CMK (cell line): ENCODE measurements at places on chromosomes 7 and 10.

- no peak for DNase-seq
These were observed 113.6 kb upstream of the PCLO start for GRCh38 chr7:83276250-83276649.

GRCh38 chr7:76247938-76248337, 46.2 kb downstream of the SRRM3 start:
- DNase-seq, result no peak

DNA sequence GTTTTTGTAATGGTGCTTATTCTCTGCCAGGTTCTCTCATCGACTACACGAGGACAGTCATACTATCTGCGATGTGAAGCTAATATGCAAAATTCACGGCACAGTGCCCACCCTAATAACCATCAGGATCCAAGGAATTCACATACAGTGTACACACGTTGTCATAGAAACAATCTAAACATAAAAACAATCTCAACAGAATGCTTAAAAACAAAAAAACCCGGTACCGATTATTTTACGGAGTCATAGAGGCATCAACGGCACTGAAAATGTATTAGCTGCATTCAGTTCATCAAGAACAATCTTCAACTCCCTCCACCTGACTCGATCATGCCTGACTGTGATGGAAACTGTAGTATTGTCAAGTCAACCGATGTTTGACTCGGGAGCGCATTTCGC, 628 bp downstream of the MRPS33 start:
- no peak for DNase-seq

- DNase-seq, result no peak
These were observed 304.9 kb downstream of the TCERG1L start for GRCh38 chr10:131006458-131007256.

DNA sequence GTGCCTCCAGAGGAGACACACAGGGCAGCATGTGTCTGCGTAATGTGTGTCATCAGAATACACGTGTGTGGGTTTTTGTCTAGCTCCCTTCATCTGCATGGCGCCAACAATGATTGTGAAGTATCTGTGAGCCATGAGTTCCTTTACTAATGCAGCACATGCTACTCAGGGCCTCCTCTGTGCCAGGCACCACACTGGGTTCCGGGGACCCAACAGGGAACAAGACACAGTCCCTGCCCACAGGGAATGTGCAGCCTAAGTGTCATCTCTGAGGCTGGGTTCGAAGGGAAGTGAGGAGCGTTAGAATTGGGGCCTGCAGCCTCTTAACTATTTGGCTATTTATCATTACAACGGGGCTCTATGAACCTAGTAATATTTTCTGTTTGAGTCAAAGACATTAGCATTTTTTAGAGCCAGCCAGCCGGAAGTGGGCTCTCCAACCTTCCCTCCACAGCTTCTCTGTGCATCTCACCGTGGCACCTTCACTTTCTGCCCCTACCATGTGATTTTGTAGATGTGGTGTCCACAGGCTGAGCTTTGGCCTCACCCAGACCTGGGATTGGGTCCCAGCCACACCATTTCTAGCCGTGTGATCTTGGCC, 43.9 kb upstream of the SRGN start:
- no peak for DNase-seq

DNA sequence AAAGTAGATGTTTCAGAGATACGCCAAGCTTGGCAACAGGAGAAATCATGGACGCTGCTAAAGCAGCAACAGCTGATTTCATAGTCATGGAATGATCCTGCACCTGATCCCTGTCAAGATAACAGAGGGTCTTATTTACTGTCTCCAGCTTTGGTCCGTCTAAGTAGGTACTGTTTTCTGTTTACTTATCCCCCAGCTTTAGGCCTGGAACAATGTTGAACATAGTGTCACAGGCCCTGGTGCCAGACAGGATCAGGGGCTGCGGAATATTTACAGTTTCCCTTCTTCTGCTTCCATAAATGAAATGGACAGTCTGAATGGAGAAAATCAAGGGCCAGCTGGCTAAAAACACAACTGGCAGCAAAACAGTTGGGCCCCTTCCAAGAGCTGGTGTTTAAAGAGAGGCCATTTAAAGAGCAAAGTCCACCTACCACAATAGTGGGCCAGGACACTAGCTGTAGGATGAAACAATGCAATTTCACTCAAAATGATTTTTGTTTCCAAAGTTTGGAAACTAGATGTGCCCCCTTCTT, 2.9 kb downstream of the GPR37 start:
- DNase-seq, result no peak

DNA sequence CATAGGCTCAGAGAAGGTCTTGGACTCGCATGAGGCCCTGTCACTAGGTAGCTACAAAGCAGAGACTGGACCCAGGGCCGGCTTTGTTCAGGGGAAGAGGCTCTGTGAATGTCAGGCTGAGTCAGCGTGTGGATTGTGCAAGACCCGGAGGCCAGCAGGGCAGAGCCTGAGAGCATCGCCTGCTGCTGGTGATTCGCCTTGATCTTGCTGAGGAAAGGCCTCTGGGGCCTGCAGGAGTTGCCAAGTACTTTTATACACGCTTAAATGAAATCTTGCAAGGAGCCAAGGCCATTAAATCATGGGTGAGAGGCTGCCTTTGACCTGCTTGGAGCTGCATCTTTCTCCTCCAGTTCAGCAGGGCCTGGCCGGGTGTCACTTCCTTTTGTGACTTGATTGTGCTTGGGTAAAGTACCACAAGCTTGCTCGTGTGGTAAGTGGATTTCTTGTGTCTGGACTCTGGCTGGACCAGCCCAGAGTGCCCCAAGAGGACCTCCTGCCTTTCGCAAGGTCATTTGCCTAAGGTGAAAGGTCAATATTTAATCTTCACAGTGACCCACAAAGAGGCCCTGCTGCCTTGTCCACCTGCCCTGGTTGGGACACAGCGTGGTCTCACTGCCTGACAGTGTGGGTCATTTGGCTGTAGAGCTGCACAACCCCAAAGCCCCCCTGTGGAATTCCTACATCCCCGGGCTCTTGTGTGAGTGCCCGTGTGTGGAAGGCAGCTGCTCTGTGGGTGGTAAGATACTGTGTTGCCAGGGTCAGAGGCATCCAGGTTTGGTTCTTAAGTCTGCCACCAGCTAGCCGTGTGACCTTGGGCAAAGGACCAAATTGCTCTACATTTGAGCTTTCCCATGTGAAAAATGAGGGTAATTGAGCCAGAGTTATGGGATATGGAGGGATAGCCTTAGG, 38.6 kb upstream of the SH2D4B start:
- no peak for DNase-seq

DNA sequence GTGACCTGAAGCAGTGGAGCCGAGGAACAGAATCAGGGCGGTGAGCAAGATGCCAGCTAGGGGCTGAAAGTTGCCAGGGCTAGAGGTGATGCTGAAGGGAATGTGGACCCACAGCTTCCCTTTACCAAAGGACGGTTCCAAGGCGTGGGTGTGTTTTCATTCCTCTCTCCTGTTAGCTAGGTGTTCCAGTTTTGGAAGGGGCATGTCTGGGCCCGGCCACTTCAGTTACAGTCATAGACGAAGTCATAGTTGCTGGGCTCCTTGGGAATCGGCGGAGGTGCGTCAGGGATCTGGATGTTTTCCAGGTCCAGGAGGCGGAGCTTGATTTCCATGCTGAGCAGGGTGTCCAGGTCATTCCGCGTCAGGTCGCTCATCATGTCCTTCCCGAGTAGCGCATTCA, 131.0 kb upstream of the AOAH start:
- no peak for DNase-seq

DNA sequence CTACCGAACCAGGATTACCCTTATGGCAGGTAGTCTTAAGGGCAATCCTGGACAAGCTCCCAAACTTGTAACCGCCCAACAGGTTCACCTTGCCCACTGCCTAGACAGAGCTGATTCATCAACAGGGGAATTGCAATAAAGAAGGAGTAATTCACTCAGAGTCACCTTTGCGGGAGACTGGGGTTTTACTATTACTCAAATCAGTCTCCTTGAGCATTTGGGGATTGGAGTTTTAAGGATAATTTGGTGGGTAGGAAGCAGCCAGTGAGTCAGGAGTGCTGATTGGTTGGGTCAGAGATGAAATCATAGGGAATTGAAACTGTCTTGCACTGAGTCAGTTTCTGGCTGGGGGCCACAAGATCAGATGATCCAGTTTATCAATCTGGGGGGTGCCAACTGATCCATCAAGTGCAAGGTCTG, 25.3 kb downstream of the HK1 start:
- no peak for DNase-seq

DNA sequence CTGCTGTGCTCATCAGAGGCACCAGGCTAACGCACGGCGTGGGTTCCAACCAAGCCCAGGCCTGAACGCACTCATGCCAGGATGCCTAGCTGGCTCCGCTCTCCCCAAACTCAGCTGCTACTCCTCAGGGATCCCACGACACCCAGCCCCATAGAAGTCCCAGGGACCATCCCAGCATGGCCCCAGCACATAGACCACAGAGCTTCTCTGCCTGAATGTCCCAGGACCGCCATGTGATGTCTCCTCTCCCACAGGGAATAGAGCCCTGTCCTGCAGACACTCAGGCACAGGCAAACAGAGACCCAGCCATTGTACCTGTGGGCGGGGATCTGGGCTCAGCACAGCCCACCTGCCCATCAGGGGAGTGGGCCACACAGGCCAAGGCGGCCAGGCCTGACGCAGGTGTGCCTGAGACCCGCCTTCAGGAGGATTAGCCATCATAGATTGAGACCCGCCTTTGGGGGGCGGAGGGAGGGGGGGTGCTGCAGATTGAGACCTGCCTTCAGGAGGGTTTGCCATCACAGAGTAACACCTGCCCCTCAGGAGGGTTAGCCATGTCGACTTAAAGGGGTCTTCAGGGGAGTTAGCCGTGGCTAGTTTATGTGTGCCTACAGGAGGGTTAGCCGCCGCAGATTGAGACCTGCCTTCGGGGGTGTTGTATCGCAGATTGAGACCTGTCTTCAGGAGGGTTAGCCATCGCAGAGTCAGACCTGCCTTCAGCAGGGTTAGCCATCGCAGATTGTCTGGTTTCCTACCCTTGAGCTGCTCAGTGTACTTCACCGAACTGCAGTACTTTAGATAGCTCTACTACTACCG, 29.0 kb downstream of the RASGEF1A start:
- no peak for DNase-seq

- DNase-seq, result no peak
These were observed 25.8 kb downstream of the MACC1 start for GRCh38 chr7:20191391-20191869.

DNA sequence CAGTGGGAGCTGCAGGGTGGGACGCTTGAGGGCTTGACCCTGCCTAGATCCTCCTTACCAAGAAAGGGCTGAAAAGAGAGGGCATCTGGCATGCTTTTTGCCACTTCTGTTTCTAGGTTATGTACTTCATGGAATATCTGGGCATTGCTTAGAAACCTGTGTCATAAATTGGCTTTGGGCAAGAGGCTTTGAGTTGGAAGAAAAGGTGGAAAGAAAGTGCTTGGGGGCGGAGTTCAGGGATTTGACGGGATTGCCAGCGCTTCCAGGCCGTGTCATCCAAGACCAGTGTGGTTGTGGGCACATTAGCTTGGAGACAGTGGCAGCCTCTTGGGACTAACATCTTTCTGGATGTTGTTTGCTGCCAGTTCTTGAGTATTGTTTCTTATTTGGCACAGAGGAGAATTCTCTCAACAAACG, 825 bp downstream of the ZNF862 start:
- DNase-seq, result no peak

DNA sequence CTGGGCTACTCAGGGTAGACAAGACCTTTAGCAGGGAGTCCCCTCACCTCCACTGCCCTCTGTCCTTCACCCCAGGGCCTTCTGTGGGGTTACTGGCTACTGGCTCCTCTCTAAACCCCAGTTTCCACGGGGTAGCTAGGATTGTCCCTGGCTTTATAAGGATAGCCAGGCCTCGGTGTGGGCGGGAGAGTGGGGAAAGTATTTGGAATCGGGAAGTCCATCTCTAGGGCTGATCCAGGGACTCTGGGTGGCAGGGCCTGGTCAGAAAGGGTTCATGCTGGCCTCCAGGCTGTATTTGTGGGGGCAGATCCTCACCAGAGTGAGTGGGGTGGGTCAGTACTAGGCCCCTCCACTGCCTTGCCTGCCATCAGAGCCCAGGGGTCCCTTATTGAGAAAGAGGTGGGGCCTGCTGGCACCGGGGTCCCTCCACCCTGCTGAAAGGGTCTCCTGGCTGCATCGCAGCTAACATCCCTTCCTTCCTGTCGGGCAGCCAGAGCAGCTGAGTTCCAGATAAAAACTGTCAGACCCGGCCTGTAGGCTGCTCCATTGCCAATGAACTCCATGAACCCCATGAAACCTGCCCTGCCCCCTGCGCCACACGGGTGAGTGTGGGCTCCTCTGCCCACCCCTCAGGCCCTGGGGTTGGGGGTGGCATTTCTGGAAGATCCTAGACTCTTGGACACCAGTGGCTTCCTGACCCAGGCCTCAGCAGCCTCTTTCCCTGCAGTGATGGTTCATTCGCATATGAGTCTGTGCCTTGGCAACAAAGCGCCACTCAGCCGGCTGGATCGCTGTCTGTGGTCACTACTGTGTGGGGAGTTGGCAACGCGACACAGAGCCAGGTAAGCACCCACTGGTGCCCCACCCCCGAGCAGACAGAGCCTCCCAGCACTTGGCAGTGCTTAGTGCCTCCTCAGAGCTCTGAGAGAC, 7.3 kb downstream of the ZMIZ2 start:
- no peak for DNase-seq

GRCh38 chr10:123027861-123028260, 19.1 kb downstream of the ACADSB start:
- no peak for DNase-seq

DNA sequence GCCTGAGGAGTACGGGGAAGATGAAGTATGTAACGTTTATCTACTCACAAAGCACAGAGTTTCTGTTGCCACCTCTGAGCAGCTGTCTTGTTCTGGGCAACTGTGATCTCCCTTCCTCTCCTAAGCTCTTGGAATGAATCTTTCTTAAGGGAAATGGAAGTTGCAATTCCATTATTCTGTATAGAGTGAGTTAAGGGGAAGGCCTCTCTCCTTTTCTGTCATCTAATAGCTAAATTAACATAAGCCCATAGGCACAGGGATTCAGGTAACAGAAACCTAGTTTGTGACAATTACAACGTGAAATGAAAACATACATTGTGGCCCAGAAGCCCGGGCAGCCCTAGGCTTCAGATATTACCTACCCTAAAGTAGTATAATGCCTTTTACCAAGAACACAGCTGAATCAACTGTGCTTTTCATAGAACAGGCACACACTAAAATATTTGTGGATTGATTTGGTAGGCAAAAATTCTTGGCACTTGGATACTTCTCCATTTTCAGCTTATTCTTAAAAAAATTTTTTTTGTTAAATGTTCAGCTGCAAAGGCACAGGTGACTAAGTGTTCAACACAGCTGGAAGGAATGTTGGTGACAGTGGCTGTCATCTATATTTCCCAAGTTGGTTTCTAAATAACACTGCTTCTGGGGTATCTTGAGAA, 3.8 kb upstream of the PDCD4 start:
- no peak for DNase-seq

GRCh38 chr10:130190737-130191115, 54.5 kb downstream of the GLRX3 start:
- DNase-seq, result no peak

GRCh38 chr10:4541292-4541691, 284.7 kb upstream of the AKR1E2 start:
- DNase-seq, result no peak
